ENCODE measurements at places on chromosomes 6 and 20.

- DNase-seq: no peak
Measured at GRCh38 chr20:52039790-52040189, 151.8 kb downstream of the ZFP64 start.

- DNase-seq: no peak
Measured at GRCh38 chr6:87909849-87910248, 137.8 kb upstream of the SPACA1 start.

- DNase-seq: no peak
Measured at GRCh38 chr6:40408786-40409542, 178.2 kb downstream of the LRFN2 start.

DNA sequence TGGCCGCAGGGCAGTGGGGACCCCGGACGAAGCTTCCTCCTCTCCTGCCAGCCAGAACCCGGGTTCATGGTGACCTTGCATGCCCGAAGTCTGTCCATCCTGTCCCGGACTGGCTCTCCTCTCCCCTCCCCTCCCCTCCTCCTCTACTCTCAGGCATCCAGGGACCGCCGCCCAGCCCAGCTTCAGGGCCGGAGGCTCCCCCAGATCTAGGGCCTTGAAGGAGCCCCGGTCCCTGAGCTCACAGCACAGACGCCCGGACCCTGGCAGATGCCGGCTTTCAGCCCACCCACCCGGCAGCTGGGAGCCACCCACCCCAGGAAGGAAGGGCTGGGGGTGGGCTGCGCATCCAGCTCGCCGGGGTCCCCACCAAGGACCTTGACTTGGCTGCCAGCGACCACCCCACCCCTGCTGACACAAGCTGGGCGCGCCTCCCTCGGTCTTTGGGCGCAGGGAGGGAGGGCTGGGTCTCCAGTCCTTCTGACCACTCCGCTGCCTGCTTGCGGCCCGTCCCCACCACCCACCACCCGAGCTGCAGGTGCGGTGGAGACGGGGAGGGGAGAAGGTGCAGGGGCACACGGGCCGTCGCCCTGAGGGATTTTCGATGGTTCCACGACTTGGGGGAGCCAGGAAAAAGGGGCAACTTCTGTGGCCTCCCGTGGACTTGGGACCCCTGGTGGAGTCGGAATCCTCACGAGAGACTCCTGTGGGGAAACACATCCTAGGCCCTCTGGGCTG, 5.8 kb upstream of the ABHD16B start:
- no peak for DNase-seq

GRCh38 chr20:38920851-38921250, 5.4 kb upstream of the FAM83D start:
- no peak for DNase-seq

DNA sequence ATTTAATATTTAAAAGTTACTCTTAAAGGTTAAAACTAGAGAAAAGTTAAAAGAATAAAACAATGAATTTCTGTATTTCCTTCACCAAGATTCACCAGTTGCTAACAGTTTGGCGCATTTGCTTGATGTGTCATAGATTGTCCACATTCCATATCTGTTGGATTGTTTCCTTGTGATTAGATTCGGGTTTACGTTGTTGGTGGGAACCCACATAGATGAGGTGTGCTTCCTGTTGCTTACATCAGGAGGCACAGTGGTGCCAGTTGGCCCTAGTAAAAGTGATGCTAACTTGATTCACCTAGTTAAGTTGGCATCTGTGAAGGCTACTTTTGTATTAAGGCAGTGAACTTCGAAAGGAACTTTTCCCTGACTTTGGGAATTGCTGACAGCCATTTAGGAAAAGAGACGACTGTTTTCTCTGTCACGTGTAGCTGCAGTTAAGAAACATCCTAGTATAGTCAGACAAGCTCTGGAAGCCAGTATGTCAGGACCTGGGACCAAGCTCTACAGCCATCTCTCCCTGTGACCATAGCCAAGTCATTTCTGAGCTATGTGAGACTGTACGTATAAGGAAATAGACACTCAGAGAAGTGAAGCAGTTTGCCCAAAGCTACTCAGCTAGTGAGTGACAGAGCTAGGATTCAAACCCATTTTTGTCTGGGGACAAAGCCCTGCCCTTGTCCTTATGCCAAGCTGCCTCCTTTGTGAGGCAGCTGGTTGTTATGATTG, 49.0 kb downstream of the PPARD start:
- DNase-seq: no peak
